NCI-H524 (cell line): ENCODE measurements at places on chromosomes 2 and 18.

DNA sequence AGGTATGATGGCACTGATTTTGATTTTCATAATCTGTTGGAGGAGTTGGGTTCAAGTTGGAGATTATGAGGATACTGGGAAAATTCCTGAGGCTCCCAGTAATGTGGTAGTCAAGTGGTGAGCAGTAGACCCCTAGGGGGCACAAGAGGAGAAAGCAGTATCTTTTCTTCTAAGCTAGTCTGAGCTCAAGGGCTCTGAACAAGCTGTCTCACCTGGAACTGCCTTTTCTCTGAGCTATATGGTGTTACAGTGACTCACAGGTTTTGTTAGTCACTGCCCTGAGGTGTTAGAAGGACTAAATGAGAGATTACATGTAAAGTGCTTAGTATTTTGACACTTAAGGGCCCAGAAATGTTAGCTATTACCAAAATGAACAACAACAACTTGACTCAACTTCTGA, 42.2 kb downstream of the CD302 start:
- no peak for DNase-seq

- DNase-seq = no peak
Measured at GRCh38 chr18:1412655-1413322, 508.1 kb downstream of the ADCYAP1 start.

DNA sequence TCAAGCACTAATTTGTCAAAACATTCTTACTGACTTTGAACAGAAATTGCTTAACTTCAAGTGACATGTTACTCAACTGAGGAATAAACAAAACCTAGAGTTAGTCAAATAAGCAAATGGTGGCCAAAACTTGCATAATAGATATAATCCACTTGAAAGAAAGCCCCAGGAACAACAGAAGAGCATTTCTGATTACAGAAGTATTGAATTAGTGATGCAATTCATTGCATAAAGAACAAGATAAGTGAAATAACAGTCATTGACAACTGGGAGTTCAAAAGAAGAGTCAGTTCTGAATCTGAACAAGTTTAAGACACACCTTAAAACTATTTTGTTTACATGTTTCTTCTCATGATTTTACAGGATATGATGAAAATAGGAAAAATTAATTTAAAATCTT, 30.8 kb downstream of the COBLL1 start:
- no peak for DNase-seq

- DNase-seq = no peak
Measured at GRCh38 chr2:853203-853870, 97.3 kb upstream of the SNTG2 start.

- DNase-seq = no peak
Measured at GRCh38 chr2:108621087-108621559, 86.9 kb downstream of the LIMS1 start.

DNA sequence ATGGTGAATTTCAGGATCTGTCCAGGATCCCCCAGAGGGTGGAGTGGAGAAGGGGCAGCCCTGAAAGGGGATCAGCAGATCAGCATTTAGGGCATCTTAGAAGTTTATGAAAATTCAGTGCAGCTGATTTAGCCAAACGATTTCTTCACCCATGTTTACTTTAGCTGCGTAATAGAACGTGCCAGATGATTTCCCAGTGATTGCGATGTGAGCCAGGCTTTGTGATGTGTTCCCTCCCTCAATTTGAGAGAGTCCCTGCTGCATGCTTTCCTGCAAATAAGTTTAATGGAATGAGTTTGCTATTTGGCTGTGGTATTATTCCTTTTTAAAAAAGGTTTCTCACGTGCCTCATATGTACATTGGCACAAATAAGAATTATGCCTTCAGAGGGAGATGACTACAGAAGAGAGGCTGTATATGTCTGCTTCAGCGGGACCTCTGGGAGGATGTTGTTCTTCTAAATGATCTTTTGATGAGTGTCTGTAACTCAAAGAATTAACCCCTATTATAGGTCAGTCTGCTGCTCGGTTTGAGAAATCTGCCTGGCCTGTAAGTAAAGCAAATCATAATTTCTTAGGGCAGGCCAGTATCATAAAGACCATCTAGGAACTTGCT, 111.9 kb downstream of the MRO start:
- no peak for DNase-seq

DNA sequence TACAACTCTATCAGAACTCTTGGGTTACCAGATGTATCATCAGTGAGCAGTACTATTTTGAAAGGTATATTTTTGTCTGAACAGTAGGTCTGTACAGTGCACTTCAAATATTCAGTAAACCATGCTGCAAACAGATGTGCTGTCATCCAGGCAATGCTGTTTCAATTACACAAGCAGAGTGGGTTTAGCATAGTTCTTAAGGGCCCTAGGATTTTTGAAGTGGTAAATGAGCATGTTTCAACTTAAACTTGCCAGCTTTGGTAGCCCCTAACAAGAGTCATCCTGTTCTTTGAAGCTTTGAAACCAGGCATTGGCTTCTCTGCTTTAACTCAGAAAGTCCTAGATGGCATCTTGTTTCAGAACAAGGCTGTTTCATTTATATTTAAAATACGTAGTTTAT, 1519.9 kb downstream of the SUCLG1 start:
- DNase-seq = no peak

- no peak for DNase-seq
Measured at GRCh38 chr18:33612632-33613031, 34.6 kb downstream of the ASXL3 start.
